ENCODE measurements at places on chromosomes 13 and 19.

DNA sequence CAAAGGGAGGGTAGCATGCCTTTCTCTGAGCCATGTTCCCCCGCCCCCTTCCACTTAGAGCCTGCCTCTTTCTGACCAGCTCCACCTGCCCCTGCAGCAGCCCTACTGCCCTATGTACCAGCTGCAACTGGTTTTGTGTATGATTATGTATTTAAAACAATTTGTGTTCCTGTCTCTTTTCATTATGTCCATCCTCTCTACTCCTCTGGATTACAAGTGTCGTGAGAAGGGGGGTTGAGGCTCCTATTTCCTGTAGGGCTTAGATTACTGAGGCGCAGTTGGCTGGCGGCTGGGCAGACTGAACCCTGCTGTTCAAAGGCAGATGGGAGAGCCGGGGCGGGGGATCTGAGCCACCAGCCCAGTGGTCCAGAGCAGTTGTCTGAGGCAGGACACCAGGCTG, 213.3 kb downstream of the KCNRG start:
- DNase-seq: no peak

DNA sequence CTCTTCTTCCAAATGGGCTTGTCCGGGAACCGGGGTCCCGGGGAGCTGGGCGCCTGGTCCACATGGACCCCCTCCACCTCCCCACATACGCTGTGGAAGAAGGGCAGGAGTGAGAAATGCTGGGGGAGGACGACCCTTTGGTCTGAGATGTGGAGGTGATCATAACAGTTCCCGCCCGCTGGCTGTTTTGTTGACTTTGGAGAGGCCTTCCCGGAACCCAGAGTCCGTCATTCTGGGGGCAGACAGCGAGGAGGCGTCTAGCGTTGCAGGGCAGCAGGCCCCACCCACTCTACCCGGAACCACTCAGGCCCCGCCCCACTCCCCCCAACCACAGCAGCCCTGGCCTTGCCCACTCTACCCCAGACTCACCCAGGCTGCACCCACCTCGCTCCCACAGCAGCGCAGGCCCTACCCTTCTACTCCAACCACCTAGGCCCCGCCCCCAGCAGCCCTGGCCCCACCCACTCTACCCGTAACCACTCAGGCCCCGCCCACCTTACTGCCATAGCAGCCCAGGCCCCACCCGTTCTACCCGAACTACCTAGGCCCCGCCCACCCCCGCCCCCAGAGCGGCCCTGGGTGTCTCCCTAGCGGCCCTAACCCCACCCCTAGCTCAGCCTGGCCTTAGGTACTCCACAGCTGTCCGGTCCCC, 7.1 kb downstream of the GPR108 start:
- peak; percentile 68 for DNase-seq

DNA sequence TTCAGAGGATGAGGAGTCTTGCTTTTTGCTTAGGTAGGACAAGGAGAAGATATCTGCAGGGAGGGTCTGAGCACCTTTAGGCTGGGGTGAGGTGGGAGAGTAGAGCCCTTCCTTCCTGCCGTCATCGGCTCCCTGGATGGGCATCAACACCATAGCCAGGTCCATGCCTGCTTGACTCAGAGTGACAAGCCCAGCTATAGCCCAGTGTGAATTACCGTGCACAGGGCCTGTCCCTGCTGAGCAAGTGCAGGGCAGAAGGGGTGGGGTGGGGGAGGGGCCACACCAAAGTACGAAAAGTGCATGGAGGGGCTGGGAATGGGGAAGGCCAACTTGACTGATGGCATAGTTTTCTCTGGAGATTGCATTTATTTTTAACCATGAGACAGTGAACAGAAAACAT, 30.3 kb upstream of the RNF113B start:
- DNase-seq: no peak

DNA sequence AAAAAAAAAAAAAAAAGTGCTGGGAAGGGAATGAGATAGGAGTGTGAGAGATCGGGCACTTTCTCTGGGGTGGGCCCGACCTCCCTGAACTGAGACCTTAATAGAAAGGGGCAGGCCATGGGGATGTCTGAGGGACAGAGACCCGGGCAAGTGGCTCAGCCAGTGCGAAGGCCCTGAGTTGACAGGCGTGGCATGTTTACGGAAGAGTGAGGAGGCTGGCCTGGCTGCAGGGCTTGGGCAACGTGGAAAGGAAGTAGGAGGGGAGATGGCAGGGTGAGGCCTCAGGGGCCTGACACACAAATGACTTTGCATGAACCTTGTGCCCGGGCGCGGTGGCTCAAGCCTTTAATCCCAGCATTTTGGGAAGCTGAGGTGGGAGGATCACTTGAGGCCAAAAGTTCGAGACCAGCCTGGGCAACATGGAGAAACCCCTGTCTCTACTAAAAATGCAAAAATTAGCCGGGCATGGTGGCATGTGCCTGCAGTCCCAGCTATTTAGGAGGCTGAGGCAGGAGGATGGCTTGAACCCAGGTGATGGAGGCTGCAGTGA, 13.9 kb downstream of the FCHO1 start:
- no peak for DNase-seq

DNA sequence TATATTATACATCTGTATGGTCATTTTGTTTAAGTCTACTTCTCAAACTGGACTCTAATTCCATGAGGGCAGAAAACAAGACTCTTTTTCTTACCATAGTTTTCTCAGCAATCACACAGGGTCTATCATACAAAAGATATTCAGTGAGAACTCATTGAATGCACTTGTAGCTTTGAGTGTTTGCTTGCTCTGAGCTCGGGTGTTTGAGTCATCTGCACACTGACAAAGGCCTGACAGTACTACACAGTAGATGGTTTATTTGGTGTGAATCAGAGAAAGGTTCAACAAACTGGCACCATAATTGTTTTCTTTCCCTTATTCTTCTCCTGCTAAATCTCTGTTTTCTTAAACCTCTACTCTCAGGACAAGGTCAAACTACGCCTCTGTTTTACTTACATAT, 586.4 kb downstream of the LMO7 start:
- no peak for DNase-seq

DNA sequence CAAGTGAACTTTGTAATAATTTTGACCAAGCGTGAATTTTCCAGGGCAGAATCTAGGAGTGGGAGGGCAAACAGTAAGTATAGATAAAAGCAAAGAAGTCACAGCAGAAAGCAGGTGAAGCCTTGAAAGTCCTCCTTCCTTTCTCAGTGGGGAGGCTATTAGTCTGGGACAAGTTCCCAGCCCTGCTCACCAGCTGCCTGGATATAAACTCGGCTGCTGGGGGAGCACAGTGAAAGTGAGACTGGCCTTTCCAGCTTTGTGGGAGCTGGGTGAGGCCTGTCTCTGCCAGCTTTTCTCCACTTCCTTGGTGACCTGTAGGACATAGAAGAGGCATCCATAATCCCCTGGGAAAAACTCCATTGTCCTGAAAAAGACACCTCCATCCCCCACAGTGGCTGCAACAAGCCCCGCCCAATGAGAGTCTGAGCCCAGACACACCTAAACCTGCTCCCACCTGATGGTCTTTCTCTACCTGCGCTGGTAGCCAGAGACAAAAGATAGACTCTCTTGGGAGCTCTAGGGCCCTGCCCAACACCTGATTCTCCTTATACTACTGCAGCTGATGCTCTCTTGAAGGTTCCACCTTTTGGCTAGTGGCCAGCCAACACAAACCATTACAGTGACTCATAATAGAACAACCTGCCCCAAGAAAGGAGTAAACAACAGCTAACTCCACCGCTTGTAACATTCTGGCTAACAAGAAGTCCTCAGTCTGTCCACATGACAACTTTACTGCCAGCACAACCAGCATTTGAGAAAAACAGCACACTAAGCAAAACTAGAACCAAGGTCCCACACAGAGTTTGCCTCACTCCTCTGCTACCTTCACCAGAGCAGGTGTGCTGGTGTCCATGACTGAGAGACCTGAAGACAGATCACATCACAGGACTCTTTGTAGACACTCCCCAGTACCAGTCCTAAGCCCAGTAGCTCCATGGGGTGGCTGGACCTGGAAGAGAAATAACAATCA, 252.2 kb upstream of the SLITRK6 start:
- DNase-seq: no peak

GRCh38 chr13:49938314-49938713, 2.2 kb upstream of the SPRYD7 start:
- no peak for DNase-seq

DNA sequence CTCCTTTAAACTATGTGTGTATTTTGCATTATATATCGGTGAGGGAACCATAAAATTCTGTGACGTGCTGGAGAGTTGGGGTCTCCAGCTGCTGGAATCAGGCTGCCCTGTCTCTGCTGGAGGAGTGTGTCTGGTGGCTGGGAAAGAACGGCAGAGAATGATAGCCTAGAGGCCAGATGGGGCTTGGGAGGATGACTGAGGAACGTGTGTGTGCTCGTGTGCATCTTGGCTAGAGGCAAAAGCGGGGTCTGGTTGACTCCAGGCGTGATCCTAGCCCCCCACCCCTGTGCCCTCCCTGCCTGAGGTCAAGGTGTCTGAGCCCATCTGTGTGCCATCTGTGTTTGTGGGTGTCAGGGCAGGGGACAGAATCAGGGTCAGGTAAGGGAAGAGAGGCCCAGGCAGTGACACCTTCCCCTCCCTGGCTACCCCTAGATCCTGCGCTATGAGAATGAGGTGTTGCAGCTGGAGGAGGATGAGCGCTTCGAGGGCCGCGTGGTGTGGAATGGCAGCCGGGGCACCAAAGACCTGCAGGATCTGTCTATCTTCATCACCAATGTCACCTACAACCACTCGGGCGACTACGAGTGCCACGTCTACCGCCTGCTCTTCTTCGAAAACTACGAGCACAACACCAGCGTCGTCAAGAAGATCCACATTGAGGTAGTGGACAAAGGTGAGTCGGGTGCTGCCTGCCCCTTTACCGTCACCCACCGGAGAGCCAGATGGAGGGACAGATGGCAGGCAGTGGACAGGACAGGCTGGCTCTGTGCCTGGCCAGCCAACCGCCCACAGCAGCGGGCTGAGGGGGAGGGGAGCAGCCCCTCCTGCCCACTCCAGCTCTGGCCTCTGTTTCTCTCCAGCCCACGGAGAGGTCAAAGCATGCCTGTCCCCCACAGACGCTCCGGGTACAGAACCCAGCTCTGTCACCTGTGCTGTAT, 3.1 kb downstream of the SCN1B start:
- DNase-seq: no peak

DNA sequence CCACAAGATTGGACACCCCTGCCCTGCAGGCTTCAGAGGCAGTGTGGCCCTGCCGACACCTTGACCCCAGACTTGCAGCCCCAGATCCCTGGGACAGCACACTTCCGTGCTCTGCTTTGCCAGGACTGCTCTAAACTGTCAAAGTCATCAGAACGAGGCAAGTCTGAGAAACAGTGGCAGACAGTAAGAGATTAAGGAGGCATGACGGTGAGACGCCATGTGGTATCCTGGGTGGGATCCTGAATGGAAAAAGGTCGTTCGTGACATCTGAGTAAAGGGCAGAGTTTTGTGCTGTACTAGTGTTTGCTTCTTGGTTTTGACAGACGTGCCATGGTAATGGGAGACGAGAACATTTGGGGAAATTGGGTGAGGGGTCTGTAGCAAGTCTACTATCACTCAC, 13.8 kb downstream of the ZNF579 start:
- no peak for DNase-seq

GRCh38 chr13:44231786-44232516, 141.7 kb upstream of the SERP2 start:
- DNase-seq: no peak

DNA sequence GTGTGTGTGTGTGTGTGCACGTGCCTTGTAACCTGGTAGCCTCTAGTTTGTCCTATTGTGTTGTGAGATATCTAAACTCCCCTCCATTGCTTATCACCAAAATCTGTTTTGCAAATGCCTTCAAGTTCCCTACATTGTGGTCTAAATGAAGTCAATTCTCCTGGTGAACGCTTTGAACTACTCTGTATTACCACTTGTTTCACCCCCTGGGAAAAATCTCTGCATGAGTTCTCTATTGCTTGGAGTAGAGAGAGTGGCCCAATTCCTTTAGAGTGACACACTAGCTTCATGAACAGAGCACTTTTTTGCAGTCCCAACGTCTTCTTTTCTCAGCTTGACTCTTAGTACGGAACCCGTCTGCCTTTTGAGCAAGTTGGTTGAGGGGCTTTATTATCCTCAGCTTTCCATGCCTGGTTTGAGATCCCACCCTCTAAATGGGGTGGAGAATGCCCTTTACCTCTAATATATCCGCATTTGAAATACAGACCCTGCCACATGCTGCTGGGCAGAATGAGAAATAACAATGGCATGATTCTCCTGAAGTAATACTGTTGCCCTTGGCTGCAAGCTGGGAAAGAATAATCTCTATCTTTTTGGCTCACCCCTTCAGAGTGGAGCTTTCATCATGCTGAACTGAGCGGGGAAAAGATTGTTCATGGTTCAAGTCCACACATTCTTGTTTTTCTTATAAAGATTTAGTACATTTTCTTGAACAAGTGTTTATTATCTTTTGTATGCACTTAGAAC, 2545.3 kb downstream of the PCDH9 start:
- DNase-seq: no peak

- no peak for DNase-seq
Observed at GRCh38 chr19:10361569-10362011, 18.8 kb downstream of the TYK2 start.

DNA sequence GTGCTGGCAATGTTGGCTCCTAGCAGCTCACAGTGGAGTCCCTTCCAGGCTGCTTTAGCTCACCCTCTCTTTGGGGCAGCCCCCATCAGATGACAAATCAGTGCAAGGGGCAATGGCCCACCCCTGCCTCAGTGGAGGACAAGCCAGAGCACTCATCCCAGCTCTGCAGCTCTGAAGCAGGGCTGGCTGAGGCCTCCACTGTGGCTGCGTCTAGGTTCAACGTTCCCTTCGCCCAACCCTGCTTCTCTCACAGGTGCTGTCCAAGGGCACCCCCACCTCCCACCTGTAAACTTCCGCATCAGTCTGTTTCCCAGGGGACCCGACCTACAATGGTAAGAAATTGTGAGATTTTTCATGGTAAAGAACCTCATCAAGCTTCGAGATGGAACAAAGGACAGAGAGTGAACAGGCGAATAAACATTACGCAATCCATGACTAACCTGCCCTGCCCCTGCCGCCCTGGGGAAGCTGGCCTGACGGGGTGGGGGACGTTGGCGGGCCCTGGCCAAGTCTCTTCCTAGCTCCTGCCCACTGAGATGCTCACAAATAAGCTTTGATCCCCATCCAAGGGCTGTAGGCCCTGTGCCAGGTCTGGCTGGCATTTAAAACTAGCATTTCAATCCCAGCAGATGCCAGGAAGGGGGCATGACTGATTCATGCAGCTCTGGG, 40.5 kb downstream of the DZIP1 start:
- DNase-seq: no peak

DNA sequence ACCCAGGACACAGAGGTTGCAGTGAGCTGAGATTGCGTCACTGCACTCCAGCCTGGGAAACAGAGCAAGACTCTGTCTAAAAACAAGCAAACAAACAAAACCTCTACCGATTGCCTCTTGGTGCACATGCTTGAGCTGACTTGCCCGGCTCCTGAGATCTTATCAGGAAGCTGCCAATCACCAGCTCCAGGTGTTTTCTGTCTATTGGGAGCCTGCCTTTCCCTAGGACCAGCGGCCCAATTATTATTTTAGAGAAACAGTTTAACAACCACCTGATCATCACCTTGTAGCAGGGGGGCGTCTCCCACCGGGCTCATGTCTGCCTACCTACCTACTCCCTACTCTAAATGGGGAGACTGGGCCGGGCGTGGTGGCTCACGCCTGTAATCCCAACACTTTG, 10.8 kb downstream of the CLEC4M start:
- no peak for DNase-seq

- DNase-seq: no peak
Observed at GRCh38 chr13:83311886-83312577, 570.2 kb downstream of the SLITRK1 start.
